ENCODE measurements at places on chromosomes 12 and 14.

DNA sequence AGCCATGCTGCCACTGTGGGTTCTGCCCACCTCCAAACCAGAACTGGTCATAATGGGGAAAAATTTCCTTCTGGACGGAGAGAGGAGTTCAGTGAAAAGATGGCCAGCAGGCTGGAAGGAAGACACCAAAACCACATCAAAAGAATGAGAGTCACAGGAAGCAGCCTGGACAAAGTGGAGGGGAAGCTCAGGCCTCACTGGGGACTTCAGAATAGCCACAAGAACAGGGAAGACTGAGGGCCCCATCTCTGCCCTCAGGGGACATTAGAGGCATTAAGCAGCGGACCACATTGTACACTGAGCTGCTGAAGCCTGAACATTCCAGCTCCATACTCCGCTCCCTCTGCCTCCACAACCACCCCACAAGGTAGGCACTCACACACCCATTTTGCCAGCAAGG is 119.6 kb upstream of the COCH start:
- H3K27ac ChIP-seq = no peak overlapping the region
- DNase-seq = no peak
- no peak overlapping the region for H3K4me3 ChIP-seq

GRCh38 chr12:95147866-95148265 is 69.4 kb downstream of the FGD6 start:
- H3K27ac ChIP-seq = peak overlapping the region; percentile 25
- H3K4me1 ChIP-seq = peaks cover 28% of the 10 kb centered on the region
- no peak for DNase-seq
- peaks cover 25% of the 10 kb centered on the region for H3K36me3 ChIP-seq
- H3K4me3 ChIP-seq = no peak overlapping the region
- no peaks in the 10 kb centered on the region for H3K27me3 ChIP-seq

DNA sequence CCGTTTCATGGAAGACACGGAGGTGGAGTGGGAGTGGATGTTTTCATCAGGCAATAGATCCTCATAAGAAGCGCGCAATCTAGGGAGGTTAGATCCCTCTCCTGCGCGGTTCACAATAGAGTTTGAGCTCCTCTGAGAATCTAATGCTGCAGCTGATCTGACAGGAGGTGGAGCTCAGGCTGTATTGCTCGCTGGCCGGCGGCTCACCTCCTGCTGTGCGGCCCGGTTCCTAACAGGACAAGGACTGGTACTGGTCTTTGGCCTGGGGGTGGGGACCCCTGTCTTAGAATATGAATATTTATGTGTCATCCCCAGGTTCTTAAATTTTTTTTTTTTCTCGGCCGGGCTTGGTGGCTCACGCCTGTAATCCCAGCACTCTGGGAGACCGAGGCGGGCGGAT is 36.7 kb downstream of the PRICKLE1 start:
- H3K36me3 ChIP-seq = no peaks in the 10 kb centered on the region
- H3K27ac ChIP-seq = no peak overlapping the region
- no peak for DNase-seq
- no peaks in the 10 kb centered on the region for H3K4me1 ChIP-seq
- no peaks in the 10 kb centered on the region for H3K27me3 ChIP-seq
- H3K4me3 ChIP-seq = no peak overlapping the region

GRCh38 chr12:64968989-64969819 is 144.8 kb downstream of the TBC1D30 start:
- DNase-seq = no peak
- H3K36me3 ChIP-seq = no peaks in the 10 kb centered on the region
- H3K27me3 ChIP-seq = no peaks in the 10 kb centered on the region
- H3K4me3 ChIP-seq = no peak overlapping the region
- H3K27ac ChIP-seq = no peak overlapping the region

DNA sequence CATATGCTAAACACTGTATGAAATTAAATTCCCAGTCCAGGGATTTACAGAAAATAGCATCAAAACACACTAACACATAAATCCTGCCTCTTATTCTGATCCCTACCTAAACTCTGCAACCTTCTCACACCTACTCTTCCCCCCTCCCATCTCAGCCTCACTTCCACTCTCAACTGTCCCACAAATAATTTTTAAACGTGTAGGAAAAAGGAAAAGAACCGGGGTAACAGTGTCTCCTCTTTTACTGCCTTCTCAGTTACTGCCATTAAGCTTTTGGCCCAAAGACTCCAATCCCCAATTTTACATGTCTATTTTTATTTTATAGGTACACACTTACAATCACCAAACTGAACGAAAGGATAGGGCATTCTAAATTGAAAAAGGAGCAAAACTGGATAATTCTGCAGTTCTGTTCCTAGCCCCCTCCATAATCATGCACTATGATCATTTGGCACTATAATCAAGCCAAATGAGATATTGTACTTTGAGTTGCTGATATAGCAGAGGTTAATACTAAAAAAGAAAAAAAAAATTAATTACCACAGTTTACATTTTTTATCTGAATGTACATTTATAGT is 2.9 kb downstream of the DUSP16 start:
- peaks cover 2% of the 10 kb centered on the region for H3K4me1 ChIP-seq
- H3K36me3 ChIP-seq = no peaks in the 10 kb centered on the region

GRCh38 chr14:61973981-61974380 is 211.8 kb downstream of the SNAPC1 start:
- H3K27ac ChIP-seq = no peak overlapping the region
- DNase-seq = no peak
- H3K4me3 ChIP-seq = no peak overlapping the region
- H3K4me1 ChIP-seq = no peaks in the 10 kb centered on the region
- H3K27me3 ChIP-seq = no peaks in the 10 kb centered on the region

DNA sequence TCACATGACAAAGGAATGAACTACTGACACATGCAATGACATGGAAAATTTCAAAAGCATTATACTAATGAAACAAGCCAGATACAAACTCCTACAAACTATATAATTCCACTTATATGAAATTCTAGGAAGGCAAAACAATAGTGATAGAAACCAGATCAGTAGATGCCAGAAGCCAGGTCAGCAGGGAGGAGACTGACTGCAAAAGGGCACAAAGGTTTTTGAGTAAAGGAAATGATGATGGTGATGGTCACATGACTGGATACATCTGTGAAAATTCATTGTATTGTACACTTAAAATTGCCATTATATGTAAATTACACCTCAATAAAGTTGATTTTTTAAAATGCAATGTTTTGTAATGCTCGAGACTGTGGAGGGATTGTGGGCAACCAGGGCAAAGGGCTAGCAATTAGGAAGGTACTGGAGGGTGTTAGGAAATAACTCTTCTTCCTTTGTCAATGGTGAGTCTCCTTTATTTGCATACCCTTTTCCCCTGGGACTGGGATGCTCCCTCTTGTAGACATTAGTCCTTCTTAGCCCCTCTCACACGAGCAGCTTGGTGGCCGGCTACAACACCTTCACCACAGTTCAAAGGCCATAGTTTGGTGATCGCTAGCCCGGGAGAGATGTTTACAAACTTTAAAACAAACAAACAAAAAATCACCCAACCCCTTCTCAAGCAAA is 6.7 kb upstream of the PRPF40B start:
- DNase-seq = no peak
- no peak overlapping the region for H3K4me3 ChIP-seq
- H3K36me3 ChIP-seq = no peaks in the 10 kb centered on the region
- peaks cover 2% of the 10 kb centered on the region for H3K4me1 ChIP-seq

- no peak for DNase-seq
- H3K4me1 ChIP-seq = peaks cover 4% of the 10 kb centered on the region
- H3K27ac ChIP-seq = no peak overlapping the region
- no peaks in the 10 kb centered on the region for H3K27me3 ChIP-seq
- no peaks in the 10 kb centered on the region for H3K36me3 ChIP-seq
Measured at GRCh38 chr14:56374421-56374820, 205.2 kb upstream of the TMEM260 start.

DNA sequence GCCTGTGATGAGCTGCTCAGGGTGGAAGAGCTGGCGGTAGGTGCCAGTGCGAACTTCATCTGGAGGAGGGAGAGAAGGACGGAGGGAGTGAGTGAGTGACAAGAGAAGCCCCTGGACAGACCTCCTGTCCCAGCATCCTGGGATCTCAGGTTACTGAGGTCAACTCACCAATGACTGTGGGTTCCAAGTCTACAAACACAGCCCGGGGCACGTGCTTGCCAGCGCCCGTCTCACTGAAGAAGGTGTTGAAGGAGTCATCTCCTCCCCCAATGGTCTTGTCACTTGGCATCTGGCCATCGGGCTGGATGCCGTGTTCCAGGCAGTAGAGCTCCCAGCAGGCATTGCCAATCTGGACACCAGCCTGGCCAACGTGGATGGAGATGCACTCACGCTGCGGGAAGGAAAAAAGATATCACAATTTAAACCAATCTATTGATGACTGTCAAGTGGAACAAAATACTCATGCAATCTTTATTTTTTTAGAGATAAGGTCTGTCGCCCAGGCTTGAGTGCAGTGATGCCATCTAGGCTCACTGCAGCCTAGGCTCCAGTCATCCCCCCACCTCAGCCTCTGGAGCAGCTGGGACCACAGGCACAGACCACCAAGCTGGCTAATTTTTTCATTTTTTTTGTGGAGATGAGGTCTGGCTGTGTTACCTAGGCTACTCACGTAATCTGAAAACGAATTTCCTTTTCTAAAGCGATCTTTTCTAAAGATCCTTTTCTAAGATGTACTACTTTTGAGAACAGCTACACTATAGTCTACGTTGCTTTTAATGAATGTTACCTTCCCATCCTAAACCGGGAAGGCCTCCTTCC is 1.7 kb downstream of the TUBA1B start:
- H3K27ac ChIP-seq = peak overlapping the region; percentile 31
- peaks cover 41% of the 10 kb centered on the region for H3K36me3 ChIP-seq
- H3K4me1 ChIP-seq = peaks cover 10% of the 10 kb centered on the region
- no peaks in the 10 kb centered on the region for H3K27me3 ChIP-seq

DNA sequence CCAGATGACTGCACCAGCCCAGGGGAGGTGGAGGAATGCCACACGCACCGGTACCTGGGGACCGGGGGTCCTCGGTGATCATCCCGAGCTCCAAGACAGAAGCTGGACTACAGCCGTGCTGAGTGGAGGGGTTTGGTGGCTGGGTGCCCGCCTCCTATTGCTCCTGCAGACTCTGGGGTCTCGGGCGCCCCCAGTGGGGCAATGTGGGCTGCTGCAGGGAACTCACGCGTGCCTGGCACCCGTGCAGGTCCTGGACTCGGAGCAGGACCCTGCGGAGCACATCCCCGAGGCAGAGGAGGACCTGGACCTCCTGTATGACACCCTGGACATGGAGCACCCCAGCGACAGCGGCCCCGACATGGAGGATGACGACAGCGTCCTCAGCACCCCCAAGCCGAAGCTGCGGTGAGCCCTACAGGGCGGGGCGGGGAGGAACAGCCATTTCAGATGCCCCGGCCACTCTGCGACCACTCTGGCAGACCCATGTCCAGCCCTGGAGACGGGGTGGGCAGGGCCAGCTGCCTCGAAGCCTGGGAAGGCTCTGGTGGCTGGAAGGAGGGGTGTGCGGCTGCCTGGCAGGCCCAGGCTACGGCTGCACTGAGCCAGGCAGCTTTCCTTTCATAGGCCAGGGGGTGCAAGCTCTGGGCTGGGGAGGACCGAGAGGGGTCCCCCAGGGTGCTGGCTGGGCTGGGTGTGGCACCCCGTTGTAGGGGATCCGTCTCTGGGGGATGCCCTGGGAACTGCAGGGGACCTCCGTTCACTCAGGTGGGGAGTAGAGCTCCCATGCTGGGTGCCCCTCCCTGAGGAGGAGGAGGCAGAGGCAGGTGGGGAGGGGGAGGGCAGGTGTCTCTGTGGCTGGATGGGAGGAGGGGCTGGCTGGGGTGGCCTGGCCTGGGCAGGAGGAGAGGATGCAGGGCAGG is 21.6 kb upstream of the TEX22 start:
- DNase-seq = no peak
- no peak overlapping the region for H3K27ac ChIP-seq
- H3K4me1 ChIP-seq = no peaks in the 10 kb centered on the region
- no peaks in the 10 kb centered on the region for H3K27me3 ChIP-seq

DNA sequence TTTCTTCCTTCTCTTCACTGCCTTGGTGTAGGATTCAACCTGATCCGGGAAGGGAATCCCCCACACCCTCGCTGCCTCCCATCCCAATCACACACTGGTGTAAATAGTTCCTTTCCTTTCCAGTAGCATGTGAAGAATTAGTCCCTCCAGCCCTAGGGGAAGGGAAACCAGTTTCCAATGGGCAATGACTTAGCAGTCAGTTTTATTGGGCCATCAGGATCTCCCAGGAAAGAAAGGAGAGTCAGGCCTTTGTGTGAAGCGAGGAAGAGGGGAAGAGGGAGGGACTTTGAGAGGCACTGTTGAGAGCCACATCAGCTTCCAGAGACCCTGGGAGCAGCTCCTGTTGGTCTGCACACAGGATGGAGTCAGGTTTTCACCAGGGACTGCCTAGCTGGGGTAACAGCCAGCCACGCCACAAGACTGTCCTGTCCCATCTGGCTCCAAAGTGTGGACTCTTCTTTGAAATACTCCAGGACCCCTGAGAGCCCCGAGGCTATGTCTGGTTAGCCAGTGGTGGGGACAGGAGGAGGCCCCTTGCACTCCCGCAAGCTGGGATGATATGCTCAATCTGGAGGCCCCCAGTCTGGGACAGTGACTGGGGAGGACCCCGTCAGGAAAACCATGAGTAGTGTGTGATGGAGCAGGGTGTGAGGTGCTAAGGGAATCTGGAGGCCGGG is 27.9 kb downstream of the MOAP1 start:
- H3K4me3 ChIP-seq = no peak overlapping the region
- H3K27me3 ChIP-seq = no peaks in the 10 kb centered on the region
- H3K4me1 ChIP-seq = no peaks in the 10 kb centered on the region
